ENCODE measurements at places on chromosomes 5 and 9.

- DNase-seq = peak; percentile 85
Observed at GRCh38 chr9:134895908-134896833, 15.6 kb downstream of the FCN2 start.

- DNase-seq = peak; percentile 84
Observed at GRCh38 chr9:127224883-127225739, 39.5 kb upstream of the GARNL3 start.

DNA sequence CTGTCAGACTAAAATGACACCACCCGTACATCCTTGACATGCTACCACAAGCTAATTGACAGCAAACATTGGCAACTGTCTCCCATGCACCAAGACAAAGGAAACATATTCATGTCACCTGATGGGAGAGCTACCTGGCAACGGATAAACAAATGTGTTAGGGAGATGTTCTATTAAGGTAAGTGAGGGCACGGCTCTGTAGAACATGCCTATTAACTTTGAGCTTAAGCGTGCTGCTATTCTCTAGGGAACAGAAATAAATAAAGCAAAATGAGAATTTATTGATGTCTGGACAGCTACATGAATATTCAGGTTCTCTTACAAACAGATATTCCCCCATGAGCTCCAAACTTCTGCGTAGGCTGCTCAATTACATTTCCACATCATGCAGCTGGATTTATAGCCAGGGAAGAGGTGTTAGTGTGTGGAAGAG is 361.4 kb upstream of the RFX3 start:
- no peak for DNase-seq

DNA sequence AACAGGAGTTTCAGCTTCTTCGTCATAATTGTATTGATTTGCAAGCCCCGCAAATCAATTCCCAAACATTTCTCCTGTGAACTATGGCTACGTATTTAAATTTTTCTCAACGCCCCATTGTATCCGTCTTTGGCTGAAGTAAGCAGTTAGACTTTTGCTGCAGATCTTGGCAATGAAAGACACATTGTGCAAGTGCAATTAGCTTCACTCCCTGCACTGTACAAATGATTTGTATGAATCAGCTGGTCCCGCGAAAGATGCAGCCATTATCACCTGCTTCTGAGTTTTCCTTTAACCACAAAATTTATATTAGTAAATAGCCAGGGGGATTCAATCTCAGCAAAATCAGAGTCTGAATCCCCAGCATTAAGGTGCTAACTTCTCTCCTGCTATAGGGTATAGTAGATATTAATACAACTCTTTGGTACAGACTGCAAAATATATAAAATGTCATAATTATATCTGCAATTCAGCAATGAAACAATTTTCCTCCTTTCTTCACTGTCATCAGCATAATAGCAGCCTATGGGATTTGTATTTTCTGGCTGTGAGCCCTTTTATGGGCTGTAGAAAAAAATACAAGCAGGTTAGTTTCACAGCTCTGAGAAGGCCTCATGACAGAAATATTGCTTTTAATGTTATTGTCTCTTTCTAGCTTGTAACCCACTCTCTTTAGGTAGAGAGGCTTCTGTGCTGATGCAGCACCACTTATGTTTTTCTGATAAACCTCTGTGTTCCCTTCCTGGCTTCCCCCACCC is 68.4 kb upstream of the SMARCA2 start:
- DNase-seq = no peak

DNA sequence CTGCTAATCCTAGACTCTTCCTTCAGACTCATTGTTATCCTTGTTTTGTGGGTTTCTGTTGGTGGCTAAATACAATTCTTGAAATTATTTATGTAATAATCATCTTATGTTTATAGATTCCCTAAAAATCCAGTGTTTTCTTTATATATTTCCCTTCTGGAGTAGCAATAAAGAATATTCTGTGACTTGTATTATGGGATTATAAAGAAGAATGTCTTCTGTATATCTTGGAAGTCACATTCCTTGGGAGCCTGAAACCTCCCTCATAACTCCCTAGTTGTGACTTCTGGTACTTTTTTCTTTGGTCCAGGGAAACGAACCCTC is 356.1 kb downstream of the TMEM167A start:
- DNase-seq = no peak

GRCh38 chr5:149724884-149725283 is 5.2 kb upstream of the PPARGC1B start:
- no peak for DNase-seq

- no peak for DNase-seq
Observed at GRCh38 chr9:111180811-111181210, 142.5 kb upstream of the LPAR1 start.

DNA sequence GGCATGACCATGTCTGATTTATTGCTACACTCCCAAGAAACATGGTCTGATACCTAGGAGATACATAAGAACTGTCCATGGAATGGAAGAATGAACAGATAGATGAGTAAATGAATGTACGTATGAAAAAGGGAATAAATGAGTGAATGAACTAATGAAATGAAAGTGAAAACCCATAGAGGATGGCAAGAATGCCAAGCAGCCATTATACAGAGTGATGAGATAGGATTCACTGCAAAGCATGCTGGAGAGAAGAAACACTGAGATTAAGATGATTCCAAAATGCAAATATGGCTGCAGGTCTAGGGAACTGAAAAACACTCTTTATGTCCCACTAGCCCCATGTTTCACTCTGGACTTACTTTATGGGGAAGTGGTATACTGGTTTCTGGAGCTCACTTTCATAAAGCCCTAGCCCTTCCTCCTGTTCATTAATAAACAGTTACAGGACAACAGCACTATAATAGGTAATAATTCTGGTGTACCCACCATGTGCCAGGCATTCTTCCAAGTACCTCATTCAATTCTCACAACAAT is 170.3 kb upstream of the RAD23B start:
- no peak for DNase-seq

- DNase-seq = peak; percentile 27
Observed at GRCh38 chr5:55923177-55923771, 71.5 kb downstream of the IL6ST start.

DNA sequence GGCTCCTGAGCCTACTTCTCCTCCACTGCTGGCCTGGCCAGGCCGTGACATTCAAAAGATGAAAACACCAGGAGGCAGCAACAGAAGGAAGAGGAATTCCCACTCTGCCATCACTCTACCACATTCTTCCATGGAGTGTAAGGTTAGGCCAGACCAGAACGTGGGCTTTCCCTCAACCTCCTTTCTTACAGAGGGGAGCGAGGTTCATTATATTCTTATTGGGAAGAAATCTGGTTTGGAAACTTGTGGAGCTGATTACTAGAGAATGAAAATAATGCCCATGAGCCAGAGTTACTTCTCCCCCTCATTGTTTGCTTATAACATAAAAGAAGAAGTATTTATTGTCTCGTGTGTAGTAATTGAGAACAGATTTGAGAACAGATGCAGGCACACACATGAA is 136.3 kb upstream of the BASP1 start:
- no peak for DNase-seq

DNA sequence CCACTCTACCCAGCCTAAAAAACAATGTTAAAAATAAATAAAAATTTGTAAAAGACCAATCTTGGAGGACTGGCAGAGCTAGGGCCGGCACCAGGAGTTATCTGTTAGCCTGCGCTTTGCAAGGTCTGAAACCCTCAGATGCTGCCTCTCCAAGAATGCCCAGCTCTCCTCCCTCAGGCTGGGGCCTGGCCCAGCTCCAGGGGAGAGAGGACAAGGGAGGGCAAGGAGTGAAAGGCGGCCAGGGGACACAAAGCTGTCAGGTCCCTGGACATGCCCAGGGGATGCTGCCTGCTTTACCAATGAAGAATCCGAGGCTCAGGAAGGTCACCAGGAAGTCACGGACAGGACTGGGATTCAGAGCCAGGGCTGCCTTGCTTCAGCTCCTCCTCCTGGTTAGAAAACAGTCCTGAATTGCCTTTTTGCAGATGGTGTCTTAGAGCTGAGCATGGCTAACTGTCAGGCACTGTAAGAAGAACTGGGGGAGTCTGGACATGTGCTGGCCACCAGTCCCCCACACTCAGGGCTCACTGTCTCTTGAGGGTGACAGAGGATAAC is 5.5 kb upstream of the N4BP3 start:
- no peak for DNase-seq

Measured in iris pigment epithelial cell (primary cell).